Stimulated activated CD8-positive, alpha-beta memory T cell treated with anti-CD3 and anti-CD28 coated beads, Interleukin-15, amount 100 ng/mL, for 4 hours (primary cell): ENCODE measurements at places on chromosomes 12 and 14.

DNA sequence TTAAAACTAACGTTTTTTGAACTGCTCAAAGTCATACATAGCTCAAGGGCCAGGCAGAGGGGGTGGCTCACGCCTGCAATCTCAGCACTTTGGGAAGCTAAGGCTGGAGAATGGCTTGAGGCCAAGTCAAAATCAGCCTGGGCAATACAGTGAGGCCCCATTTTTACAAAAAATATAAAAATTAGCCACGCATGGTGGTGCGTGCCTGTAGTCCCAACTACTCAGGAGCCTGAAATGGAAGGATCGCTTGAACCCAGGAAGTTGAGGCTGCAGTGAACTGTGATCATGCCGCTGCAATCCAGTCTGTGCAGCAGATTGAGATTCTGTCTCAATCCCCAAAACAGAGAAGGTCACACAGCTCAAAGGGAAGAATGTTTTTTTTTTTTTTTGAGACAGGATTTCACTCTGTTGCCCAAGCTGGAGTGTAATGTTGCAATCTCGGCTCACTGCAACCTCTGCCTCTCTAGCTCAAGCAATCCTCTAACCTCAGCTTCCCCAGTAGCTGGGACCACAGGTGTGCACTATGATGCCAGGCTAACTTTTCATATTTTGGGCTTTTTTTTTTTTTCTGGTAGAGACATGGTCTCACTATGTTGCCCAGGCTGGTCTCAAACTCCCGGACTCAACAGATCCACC lies 2.9 kb downstream of the RBM23 start:
- no peak for DNase-seq

GRCh38 chr12:129069886-129070285 lies 216.6 kb downstream of the GLT1D1 start:
- no peak for DNase-seq

DNA sequence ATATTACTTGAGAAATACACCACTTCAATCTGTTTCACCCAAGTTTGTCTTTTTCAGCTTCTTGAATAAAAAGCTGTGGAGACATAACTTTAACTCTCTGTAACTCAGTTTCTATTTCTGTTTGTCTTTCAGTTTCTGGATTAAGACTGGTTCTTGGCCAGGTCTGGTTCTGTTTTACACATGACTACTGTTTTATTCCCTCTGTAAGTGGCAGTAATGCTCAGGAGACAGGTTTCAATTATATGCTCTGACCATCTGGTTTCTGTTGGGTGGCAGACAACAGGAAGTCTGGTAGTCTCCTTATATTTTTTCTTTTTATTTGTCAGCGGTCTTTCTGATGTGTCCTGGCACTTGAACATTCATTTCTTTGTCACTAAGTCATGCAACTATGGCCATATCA lies 102.9 kb downstream of the RPS29 start:
- DNase-seq: no peak

DNA sequence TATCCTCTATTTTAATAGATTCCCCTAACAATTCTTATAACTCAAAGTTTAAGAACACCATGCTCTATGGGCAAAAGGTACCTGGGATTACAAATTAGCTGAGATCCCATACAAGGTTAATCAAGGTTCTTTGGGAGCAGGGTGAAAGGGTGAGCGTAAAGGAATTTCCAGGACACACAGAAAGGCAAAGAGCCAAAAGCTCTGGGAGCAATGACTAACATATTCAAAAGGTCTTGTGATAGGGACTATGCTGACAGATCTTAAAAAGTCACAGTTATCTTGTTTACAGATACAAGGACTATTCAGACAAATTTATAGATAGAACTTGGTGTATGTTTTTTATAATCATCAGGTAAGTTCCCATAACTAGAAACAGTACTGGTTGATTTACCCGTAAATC lies 19.5 kb upstream of the PPFIBP1 start:
- DNase-seq: no peak

GRCh38 chr12:3571724-3572123 lies 80.7 kb downstream of the PRMT8 start:
- DNase-seq: no peak

GRCh38 chr14:64566651-64567122 lies 16.9 kb downstream of the PPP1R36 start:
- DNase-seq: no peak

DNA sequence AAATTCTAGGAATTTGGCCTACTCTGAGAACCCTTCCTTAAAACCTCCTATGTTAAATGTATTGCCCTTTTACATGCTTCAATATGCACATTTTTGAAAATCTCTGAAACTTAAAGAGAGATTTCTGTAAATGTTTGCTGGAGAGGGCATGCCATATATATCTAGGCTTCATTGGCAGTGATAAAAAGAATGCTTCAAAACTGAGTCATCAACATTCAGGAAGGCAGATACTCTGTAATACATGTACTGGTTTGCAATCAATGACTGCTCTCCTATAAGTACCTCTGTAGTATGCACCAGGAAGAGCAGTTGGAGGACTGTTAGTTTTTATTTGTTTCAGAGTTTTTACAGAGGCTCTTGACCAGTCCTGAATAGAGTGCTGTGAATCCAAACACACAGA lies 739.9 kb downstream of the SLC16A7 start:
- DNase-seq: no peak

DNA sequence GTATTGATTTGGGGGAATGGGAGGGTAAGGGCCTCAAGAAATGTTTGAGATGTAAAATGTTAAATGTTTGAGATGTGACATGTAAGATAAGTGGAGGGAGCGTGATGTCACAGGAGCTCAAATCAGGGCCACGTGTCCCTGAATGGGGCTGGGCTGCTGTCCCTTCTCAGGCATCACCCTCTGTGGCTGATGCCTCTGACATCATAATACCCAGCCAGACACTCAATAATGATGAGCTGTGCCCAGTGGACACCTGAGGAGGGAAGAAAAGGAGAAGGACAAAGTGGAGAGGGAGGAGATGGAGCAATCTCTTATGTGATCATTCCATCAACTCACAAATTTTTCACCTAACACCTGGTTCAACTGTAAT lies 120.8 kb downstream of the SAMD4A start:
- DNase-seq: no peak

DNA sequence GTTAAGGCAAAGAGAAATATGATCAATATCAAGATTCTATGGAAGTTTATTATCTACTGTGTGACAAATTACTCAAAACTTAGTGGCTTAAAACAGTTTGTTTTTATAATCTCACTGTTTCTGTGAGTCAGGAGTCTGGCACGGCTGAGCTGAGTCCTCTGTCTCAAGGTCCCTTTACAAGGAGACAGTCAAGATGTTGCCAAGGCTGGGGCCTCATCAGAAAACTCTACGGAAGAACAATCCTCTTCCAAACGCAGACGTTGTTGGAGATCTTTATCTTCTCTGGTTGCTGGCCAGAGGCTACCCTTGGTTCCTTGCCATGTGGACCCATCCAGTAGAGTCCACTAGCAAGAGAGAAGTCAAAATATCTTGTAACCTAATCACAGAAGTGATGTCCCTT lies 100.6 kb upstream of the CCND2 start:
- no peak for DNase-seq

GRCh38 chr12:4265280-4265679 lies 8.3 kb upstream of the CCND2 start:
- no peak for DNase-seq

DNA sequence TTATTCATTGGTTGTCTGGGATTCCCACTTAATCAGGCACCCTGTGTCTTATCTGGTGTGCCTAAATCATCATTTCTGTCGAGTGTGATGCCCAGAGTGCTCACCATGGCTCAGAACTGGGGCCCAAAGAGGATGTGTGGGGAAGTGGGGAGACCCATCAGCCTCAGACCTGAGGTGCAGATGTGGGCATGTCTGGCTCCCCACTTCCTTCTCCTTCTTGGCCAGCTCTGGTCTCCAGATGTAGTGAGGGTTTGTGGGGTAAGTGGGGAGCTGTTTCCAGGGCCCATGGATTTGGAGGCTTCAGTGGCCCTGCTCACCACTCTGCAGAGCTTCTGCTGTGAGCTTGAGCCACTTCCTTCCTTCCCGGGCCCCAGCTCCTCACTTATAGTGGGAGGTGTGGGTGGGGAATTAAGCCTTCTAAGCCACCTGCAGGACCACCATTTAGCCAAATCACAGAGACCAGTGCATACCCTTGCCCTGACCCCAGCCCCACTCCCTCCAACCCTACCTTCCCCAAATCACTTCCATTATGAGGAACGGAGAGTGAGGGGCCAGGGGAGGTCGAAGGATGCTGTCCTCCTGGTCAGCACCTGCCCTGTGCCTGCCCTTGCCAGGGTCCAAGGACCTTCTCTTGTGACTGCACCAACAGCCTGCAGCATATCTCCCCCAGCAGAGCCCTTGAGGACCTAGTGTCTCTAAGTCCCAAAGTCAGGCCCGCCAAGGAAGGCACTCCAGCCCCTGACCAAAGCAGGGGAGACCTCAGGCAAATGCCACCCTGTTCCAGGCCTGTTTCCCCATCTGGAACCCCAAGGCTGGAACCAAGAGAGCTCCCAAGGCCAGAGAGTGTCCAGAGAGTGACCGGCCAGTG lies 278.2 kb upstream of the RTL1 start:
- DNase-seq: no peak

DNA sequence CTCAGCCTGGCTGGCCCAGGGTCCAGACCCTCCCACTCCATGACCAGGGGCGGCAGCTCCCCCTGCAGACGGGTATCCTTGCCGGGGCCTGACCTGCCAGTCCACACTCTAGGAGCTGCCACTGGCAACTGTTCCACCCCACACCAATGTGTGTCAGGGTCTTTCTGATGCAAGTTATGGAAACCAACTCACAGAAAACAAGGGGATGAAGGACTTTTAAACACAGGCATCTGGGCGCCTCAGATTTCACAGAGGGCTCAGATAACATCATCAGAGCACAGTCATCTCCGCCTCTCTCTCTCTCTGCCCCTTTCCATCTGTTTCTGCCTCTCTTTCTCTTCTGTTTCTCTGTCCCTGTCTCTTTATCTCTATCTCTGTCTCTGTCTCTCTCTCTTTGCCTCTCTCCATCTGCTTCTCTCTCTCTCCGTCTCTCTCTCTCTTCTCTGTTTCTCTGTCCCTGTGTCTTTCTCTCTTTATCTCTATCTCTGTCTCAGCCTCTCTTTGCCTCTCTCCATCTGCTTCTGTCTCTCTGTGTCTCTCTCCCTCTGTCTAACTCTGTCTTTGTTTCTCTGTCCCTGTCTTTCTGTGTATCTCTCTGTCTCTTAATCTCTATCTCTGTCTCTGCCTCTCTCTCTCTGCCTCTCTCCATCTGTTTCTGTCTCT lies 67.4 kb upstream of the FBRSL1 start:
- DNase-seq: no peak

- DNase-seq: no peak
These were observed 142.8 kb downstream of the SLC8A3 start for GRCh38 chr14:70045844-70046535.

DNA sequence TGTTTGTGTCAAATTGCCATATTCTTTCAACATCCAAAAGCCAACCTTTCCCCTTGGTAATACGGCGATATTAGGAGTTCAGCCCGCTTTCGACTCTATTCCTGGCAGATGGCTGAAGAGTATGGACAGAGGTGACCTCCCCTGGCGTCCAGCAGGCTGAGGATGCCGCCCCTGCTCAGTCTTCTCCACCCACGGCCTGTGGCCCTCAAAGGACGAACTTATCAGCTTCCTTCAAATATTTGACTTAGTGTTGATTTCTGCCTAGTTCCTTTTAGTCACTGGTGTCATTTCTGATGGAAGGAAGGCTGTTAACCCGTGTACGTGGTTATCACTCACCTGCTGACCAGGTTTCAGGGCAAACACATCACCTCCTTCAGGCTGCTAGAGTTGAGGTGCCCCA lies 65.0 kb downstream of the TESC start:
- no peak for DNase-seq
